ENCODE measurements at places on chromosomes 11 and 22. TPM values are rescaled to one million over a fixed set of nuclear protein-coding genes. Genes with fewer than 3 reads are reported as not detected.

DNA sequence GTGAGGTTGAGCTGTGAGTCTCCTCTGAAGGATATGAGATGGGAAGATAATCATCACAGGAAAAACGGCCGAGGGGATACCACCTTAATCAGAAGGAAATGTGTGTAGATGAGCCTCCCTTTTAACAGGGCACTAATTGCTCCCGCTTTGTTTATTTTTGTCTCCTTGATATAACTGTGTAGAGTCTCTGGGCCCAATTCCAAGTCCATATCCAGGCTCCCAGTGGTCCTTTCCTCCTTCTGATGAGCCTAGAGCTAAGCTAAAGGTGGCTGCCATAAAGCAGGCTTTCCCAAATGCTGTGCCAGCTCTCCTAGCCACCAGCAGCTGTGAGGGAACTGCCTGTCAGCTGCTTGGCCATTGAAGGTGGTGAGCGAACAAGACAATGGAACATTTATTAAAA lies 17.1 kb upstream of the CCDC90B start:
- no peaks in the 10 kb centered on the region for H3K27me3 ChIP-seq
- H3K27ac ChIP-seq: no peak overlapping the region
- no peaks in the 10 kb centered on the region for H3K36me3 ChIP-seq

The TMA7B gene
- total RNA-seq: not detected

DNA sequence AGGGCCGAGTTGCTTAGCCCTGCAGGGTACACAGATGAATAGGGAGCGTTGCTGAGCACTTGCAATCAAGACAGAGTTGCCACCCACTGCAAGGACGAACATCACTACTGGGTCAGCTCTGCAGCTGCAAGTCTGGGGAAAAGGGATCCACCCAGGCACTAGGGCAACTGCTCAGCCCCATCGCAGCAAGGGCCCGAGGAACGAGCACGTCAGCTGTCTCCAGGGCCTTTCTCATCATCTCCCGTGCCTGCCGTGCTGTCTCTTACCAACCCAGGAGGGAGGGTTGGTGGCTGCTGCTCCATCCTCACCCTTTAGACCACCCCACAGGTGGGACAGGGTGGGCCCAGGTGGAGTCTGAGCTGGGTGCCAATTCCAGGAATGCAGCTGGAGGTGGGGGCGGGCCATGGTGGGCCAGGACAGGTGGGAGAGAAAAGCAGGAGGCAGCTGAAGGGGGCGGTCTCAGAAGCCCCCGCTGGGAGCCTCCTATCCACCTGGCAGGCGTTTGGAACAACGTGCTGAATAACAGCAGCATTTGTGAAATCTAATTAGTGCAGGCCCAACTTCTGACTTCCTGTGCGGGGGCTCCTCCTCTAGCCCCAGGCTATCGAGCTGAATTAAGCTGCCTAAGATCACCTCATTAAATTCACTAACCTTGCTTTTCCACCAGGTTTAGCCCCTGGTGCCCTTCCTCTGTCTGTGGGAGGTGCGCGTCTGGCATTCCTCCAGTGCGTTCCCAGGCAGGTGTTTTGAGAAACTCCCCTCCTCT lies 252.5 kb downstream of the ST3GAL4 start:
- no peak overlapping the region for H3K4me3 ChIP-seq
- no peak overlapping the region for H3K27ac ChIP-seq
- no peaks in the 10 kb centered on the region for H3K4me1 ChIP-seq
- H3K36me3 ChIP-seq: no peaks in the 10 kb centered on the region

The TP53I11 gene
- 11.2 TPM for total RNA-seq

DNA sequence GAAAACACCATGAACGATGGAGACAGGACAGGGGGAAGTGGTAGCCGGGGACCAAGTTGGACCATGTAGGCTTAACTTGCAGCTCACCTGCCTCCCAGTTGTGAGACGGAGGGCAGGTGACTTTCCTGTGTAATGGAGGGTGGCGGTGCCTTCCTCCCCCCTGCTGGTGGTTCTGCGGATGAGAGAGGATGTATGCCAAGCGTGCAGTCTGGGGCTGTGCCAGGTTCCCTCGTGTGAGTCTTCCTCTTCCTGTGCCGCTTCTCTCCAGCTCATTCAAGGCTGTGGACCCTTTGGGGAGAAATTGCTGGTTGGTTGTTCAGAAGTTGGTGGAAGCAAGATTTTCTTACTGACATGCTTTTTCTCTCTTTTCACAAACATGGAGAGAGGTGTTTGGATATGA lies 35.1 kb downstream of the MPPED1 start:
- H3K4me3 ChIP-seq: no peak overlapping the region
- H3K27ac ChIP-seq: no peak overlapping the region
- no peaks in the 10 kb centered on the region for H3K4me1 ChIP-seq
- H3K27me3 ChIP-seq: peaks cover 3% of the 10 kb centered on the region
- no peak for DNase-seq
- no peaks in the 10 kb centered on the region for H3K36me3 ChIP-seq

DNA sequence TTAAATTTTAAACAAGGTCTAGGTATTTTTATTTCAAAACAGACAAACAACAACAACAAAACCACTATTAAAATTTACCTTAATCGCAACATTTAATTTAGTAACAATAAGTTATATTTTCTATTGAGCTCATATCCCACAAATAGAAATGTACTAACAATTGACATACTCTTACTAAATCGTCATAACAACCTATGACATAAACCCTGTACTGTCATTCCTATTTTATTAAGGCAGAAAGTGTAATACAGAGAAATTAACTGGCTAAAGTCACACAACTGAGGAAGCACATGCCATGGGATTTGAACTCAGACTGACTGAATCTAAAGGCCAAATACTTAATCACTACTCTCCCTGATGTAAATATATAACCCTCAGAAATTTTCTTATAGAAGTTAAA lies 3.0 kb downstream of the KIF18A start:
- H3K27me3 ChIP-seq: no peaks in the 10 kb centered on the region
- no peaks in the 10 kb centered on the region for H3K36me3 ChIP-seq
- H3K4me1 ChIP-seq: peaks cover 13% of the 10 kb centered on the region
- H3K27ac ChIP-seq: no peak overlapping the region

- H3K27ac ChIP-seq: no peak overlapping the region
- no peak for DNase-seq
- no peaks in the 10 kb centered on the region for H3K27me3 ChIP-seq
Observed at GRCh38 chr11:5929571-5930368, 12.3 kb upstream of the OR56A3 start.

GRCh38 chr22:49334976-49335375 lies 492.7 kb downstream of the BRD1 start:
- no peak overlapping the region for H3K4me3 ChIP-seq
- no peaks in the 10 kb centered on the region for H3K27me3 ChIP-seq
- H3K27ac ChIP-seq: no peak overlapping the region

The CD3E gene
- total RNA-seq: not detected

DNA sequence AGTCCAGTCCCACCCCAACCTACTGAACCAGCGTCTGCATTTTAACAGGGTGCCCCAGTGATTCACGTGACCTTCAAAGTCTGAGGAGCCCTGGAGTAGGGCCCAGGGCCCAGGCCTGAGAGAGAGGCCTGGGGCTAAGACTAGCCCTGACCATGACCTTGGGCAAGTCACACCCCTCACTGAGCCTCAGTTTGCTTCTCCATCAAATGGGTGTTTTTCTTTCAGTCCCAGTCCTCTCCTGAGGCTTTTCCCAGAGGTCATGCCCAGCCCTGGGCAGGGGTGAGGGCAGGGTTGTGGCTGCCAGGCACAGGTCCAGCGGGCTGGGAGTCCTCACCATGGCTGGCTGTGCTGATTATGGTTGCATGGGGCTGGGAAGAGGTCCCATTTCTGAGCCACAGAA lies 33.0 kb upstream of the GCAT start:
- no peaks in the 10 kb centered on the region for H3K4me1 ChIP-seq
- DNase-seq: no peak
- no peaks in the 10 kb centered on the region for H3K27me3 ChIP-seq
- no peak overlapping the region for H3K4me3 ChIP-seq
- H3K36me3 ChIP-seq: no peaks in the 10 kb centered on the region

The SCUBE2 gene
- total RNA-seq: 14.2 TPM

DNA sequence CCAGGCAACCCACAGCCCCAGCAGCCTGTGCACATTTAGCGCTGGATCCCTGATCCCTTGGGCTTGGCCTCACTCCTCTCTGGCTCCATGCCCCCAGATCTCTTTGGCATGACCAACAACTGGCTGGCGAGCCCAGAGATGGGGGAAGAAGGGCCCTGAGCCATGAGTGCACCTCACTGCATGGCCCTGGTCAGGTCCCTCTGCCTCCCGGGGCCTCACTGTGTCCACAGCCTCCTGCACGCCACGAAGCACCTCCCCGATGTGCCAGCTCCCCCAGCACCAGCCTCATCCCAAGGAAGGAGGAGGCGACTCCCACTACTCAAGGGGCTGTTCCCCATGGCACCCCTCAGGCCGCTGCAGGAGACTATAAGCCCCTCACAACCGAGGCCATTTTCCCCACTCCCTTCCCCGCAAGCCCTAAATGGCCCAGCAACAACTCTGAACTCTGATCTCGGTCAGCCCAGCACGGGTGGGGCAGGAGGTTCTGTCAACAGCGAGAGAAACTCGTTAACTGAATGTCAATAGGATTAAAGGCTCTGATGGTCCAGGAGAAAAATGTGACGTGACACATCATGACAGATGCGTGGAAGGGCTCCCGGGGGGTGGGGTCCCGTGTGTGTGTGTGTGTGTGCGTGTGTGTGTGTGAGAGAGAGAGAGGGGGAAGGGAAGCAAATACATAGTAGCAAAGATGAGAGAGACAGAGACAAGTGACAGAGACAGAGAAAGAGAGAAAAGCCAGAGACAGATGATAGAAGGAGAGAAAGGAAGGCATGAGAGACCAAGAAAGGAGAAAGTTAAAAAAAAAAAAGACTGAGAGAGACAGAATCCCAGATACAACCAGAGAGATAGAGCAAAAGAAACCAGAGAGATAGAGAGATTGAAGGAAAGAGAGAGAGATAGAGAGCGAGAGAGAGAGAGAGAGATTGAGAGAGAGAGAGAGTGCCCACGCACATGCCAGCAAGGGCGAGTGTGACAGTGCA lies 28.4 kb upstream of the SYT7 start:
- peak; percentile 83 for DNase-seq
- no peak overlapping the region for H3K4me3 ChIP-seq
- peak overlapping the region; percentile 90 for H3K27ac ChIP-seq
- no peaks in the 10 kb centered on the region for H3K36me3 ChIP-seq
- H3K27me3 ChIP-seq: no peaks in the 10 kb centered on the region

DNA sequence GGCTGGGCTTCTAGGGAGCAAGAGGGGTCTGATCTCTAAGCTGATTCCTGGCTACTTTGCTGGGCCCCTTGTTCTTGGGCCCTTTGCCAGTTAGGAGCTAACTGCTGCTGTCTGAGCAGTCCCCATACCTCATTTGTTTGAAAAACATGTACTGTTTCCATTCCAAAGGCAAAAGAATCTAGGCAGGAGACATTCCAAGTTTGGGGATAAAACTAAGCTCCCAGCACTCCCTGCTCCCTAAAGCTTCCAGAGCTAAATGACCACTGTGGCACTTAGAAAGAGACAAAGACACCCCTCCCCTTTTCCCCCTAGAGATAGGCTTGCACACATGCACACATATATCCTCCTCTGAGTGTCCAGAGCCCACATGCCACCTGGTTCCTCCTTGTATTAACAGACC lies 22.7 kb upstream of the RRM1 start:
- H3K36me3 ChIP-seq: no peaks in the 10 kb centered on the region
- no peak overlapping the region for H3K4me3 ChIP-seq
- H3K27me3 ChIP-seq: no peaks in the 10 kb centered on the region
- H3K27ac ChIP-seq: peak overlapping the region; percentile 4
- peak; percentile 16 for DNase-seq
- H3K4me1 ChIP-seq: peaks cover 4% of the 10 kb centered on the region

The ROM1 gene
- 1.9 TPM for total RNA-seq

The FBXO7 gene
- 91.3 TPM for total RNA-seq

DNA sequence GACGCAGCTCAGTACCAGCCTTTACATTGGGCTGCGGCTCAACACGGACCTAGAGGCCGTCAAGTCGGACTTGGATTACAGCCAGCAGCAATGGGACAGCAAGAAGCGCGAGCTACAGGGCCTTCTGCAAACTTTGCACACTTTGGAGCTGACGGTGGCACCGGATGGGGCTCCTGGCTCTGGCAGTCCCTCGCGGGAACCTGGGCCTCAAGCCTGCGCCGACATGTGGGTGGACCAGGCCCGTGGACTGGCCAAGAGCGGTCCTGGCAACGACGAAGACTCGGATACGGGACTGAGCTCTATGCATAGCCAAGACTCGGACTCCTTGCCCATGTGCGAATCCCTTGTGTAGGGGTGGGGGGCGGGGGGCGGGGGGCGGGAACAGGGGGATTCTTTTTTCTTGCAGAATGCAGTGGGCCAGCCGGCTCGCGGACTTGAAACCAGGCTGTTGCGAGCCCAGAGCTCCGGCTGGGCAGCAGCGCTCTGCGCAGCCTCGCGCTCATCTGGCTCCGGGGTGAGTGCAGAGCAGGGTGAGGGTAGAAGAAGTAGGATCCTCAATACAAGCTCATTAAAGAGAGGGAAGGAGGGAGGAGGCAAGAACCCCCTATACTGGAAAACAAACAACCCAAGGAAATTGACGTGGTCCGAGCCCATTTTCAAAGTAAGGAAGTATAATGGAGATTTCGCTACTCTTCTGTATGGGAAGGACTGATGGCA lies 1.8 kb downstream of the RASSF10 start:
- H3K36me3 ChIP-seq: no peaks in the 10 kb centered on the region
- peak; percentile 34 for DNase-seq
- H3K27ac ChIP-seq: peak overlapping the region; percentile 5
- H3K27me3 ChIP-seq: peaks cover 64% of the 10 kb centered on the region
- peaks cover 19% of the 10 kb centered on the region for H3K4me1 ChIP-seq

GRCh38 chr22:41836551-41836950 lies 3.6 kb downstream of the SREBF2 start:
- no peaks in the 10 kb centered on the region for H3K36me3 ChIP-seq
- no peak for DNase-seq

The PES1 gene
- 42.4 TPM for total RNA-seq

DNA sequence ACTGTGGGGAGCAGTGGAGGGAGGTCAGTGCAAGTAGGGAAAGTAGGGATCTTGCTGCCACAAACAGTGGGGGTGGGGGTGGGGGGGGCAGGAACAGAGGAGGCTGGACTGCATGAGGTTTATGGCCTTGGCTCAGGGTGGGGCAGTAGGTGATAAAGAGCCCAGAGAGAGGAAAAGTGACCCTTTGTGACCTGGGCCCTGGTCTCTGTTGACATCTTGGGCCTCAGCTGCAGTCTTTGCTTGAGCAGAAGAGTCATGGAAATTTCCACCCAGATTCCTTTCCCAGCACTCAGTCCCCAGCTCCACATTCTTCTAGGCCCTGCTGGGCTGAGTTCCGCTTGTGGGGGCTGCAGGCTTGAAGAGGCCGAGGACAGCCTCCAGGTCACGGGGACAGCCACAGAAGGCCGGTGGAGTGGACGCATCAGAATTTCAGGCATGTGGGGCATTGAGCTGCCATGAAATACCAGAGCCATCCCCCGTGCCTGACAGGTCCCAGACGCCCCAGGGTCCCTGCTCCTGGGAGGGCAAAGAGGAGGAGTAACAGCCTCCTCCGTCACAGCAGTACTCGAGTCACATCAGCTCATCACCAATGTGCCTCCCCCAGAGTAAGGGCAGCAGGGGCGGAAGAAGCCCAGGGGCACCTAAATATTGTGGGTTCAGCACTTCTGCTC lies 9.7 kb upstream of the MALAT1 start:
- H3K27ac ChIP-seq: peak overlapping the region; percentile 96
- H3K4me3 ChIP-seq: no peak overlapping the region
- no peaks in the 10 kb centered on the region for H3K36me3 ChIP-seq

The CACNA1I gene
- 0.17 TPM for total RNA-seq
